ENCODE measurements at places on chromosomes 1 and 21.

- no peak for DNase-seq
These were observed 1.0 kb upstream of the ZFYVE9 start for GRCh38 chr1:52140633-52141512.

- DNase-seq, result no peak
These were observed 35.5 kb downstream of the COQ8A start for GRCh38 chr1:226975259-226976250.

DNA sequence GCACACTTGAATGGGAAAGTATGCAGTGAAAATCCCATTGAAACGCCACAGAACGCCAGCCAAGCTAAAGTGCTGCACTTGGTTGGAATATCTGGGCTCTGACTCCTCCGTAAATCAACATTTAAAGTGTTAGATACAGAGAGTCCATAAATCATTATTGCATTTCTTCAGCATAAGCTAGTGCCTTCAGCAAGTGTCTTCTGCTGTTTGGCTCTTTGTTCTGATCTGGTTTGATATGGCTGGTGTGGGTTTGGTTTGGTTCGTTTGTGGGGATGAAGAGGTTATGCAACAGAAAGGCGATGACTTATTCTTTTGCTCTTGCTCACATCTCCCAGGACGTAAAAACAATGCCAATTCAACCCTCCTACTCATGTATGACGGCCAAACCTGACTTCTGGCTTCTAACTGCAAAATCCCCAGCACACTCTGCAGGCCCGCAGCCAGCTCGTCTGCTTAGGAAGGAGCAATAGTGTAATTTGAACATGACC is 121.8 kb upstream of the ERG start:
- no peak for DNase-seq

DNA sequence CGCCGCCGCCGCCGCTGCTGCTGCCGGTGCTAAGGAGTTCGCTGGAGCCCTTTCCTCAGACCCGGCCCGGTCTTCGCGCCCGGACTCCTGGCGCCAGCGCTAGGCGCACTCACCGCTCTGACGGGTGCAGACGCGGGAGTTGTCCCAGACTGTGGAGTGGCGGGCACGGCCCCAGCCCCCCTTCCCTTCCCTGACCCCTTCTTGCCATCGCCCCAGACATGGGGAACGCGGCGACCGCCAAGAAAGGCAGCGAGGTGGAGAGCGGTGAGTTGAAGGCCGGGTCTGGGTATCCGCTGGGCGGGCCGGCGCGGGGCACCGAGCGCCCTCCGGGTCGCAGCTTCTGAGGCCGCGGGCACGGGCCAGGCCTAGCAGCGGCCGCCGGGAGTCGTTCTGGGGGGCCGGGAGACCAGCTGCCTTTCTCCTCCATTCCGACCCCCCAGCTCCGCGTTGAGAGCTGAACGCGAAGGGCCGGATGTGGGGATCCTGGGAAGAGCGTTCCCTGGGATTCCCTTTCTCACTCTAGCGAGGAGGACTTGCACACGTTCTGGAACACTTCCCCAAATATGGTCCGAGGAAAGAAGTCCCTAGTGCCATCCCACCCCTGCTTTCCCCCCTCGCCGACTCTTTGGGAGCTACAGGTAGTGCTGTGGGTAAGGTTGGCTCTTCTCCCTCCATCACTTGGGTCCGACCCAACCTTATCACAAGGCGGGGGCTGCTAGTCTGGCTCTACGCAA is 65.8 kb upstream of the PRKACB start:
- no peak for DNase-seq

GRCh38 chr1:5847013-5847659 is 145.1 kb downstream of the NPHP4 start:
- DNase-seq, result no peak

- peak; percentile 23 for DNase-seq
These were observed 6.4 kb downstream of the ADARB1 start for GRCh38 chr21:45080639-45081414.

- no peak for DNase-seq
These were observed 86.9 kb upstream of the NEGR1 start for GRCh38 chr1:72369069-72369757.

DNA sequence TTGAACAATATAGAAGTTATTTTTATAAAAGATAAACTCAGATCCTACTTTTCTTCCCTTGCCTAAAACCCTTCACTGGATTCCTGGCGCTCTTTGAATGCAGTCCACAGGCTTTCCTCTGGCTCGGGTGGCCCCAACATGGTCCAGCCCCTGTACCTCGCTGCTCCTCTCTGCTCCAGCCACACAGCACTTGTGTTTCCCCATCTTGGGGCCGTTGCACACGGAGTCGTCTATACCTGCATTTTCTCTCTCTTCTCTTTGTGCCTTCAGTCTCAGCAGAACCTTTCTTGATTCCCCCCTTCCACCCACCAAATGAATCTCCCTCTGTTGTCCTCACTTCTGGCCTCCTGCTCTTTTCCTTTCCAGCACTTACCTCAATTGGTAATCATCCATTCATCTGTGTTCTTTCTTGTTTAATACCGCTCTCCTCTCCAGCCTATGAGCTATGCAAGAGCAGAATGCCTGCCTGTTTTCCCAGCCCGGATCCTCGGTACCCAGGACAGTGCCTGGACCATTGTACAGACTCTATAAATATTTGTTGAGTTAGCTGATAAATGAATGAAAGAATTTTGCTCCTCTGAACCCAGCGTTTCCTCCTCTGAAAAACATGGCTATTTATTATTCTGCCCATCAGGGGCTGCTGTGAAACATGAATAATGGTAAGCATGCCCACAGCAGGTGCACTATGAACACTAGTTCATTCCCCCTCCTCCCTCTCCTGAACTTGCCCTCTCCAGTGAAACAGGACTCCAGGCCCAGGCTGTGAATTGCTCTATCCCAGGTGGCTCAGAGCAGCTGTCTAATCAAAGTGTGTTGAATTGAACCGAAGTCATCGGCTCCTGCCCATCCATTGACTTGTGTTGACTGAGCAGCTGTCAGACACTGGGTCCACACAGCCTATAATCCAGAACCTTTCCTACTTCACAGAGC is 266.9 kb downstream of the PTPRU start:
- no peak for DNase-seq

GRCh38 chr1:203159844-203160243 is 15.8 kb downstream of the MYBPH start:
- no peak for DNase-seq

GRCh38 chr1:174713796-174714195 is 266.0 kb downstream of the GPR52 start:
- no peak for DNase-seq

DNA sequence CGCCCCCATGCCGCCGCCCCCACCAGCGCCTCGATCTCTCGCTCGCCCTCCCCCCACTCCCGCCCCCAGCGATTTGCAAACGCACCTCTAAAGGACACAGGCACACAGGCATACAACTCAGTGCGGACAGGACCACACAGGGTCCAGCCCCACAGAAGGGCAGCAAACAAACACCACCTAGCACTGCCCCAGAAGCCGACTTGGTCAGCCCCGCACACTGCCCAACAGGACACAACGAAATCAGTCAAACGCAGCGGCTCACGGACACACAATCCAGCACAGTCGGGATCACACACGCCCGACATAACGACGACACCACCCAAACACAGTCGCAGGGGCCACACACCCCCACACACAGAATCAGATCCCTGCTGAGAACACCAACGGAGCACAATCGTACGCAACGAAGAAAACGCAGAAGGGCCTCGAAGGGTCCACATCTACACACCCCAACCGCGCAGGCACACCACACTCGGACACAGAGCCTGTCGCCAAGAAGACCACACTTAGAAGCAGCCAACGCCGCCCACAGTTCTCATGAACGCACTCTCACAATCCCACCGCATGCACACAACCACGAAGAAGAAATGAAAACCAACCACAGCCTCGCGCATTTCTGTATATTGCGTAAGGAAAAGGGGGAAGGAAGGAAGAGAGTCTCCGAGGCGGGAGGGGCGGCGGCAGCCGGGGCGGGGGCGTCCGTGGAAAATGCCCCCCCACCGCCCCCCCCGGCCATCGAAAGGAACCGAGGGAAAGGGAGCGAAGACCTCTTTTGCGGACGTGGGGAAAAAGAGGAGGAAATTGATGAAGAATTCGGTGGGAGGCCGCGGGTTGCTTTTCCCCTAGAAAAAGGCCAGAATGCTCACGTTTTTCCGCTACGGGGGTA is 481 bp downstream of the TAL1 start:
- DNase-seq, result no peak

DNA sequence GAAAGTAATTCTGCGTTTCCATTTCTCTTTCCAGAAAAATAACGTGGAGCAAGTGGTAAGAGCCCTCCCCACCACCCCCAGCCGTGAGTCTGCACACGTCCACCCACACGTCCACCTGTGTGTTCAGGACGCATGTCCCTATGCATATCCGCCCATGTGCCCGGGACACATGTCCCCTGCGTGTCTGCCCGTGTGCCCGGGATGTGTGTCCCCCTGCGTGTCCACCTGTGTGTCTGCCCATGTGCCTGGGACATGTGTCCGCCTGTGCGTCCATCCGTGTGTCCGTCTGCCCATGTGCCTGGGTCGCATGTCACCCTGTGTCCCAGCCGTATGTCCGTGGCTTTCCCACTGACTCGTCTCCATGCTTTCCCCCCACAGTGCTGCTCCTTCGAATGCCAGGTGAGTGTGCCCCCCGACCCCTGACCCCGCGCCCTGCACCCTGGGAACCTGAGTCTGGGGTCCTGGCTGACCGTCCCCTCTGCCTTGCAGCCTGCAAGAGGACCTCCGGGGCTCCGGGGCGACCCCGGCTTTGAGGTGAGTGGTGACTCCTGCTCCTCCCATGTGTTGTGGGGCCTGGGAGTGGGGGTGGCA is 5.6 kb downstream of the COL6A1 start:
- no peak for DNase-seq

DNA sequence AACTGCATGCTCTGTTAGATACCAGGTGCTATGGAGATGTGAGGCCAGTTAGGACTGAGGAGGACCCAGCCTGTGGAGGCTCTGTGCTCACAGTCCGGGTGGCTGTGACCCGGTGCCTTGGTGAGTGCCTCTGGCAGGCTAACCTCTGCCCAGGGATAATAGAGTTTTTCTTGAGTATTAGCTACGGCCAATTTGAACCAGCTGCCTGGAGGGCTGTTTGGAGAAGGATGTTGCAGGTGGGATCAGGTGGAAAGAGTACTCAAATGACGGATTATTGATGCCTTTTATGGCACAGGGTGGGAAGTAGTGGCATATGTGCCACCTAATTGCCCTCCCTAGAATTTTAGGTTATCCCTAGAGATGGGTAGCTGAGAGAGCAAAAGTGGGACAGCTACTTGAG is 182.7 kb downstream of the GRIK3 start:
- no peak for DNase-seq

All from stimulated activated CD4-positive, alpha-beta T cell treated with anti-CD3 and anti-CD28 coated beads, Interleukin-2, amount 100 ng/mL, for 4 hours (primary cell).